ENCODE measurements at places on chromosomes 5 and 9. TPM values are rescaled to one million over a fixed set of nuclear protein-coding genes. Genes with fewer than 3 reads are reported as not detected.

The ZBED3 gene
- 9.8 TPM for polyA plus RNA-seq

The SIT1 gene
- 0.19 TPM for polyA plus RNA-seq

The STK10 gene
- polyA plus RNA-seq: 18.4 TPM

The PRLR gene
- polyA plus RNA-seq: 1.1 TPM

DNA sequence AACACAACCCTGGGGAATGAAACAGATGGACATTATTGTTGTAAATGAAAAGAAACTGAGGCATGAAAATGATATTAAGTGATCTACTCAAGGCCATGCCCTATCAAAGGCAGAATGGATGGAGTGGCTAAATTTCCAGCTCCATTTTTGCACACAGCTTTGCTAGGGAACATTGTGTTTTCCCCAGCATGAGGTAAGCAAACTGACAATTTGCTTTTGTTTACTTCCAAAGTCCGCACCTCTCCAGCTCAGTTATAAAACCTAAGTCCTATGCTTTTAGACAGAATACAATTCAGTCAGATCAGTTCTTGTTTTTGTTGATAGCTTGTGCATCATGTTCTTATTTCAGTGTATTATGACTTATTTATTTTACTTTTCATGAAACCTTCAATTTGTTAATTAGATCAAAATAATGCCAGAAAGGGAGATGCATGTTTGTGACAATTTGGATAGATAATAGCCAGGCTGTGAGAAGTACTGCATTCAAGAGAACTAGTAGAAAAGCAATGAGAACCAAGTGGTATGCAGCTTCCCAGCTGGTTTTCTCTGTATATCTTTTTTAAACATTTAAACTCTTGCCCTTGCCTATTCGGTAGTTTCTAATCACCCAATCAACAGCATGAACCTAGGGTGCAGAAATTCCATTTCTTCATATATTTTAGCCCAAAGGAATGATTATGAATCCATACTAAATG lies 380.8 kb downstream of the SPATA31D1 start:
- no peak for DNase-seq

DNA sequence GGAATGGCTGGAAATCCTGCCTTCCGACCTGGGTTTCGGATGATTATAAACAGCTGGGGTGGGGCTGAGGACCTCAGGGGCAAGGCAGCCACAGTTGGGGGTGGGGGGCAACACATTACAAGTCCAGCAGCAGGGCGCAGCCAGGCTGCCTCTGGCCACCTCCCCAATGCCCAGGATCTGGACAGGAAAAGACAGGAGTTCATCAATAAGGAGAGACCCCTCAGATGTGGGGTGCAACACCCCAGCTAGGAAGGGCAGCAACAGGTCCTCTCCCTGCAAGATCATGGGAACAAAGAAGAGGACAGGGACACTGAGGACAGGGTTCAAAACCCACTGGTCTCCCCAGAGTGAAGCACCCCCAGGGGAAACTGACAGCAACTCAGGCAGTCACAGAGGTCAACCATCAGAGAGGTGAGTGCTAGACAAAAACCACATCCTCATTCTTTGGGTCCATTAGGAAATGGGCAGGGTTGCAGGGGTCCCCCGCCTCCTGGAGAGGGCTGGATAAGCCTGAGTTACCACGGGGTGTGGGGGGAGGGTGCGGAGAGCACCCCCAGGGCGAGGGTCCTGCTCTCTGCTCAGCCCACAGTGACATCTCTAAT lies 33.5 kb downstream of the SEMA4D start:
- no peak for DNase-seq

- peak; percentile 19 for DNase-seq
Observed at GRCh38 chr5:24535646-24536045, 109.1 kb downstream of the CDH10 start.

GRCh38 chr9:113781896-113782295 lies 94.2 kb upstream of the ZNF618 start:
- DNase-seq: no peak

DNA sequence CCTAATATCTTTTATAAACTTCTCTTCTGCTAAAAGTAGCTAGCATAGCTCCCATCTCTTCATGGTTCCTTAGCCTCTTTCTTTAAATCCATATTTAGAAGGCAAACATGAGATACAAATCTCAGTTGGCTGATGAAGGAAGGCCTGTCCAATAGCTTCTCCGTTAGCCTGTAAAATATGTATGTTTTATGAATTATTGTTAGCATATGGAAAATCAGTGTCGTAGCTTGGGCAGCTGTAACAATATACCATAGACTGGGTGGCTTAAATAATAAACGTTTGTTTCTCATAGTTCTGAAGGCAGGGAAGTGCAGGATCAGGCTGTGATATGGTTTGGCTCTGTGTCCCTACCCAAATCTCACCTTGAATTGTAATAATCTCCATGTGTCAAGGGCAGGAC lies 63.8 kb downstream of the PBX3 start:
- DNase-seq: no peak

DNA sequence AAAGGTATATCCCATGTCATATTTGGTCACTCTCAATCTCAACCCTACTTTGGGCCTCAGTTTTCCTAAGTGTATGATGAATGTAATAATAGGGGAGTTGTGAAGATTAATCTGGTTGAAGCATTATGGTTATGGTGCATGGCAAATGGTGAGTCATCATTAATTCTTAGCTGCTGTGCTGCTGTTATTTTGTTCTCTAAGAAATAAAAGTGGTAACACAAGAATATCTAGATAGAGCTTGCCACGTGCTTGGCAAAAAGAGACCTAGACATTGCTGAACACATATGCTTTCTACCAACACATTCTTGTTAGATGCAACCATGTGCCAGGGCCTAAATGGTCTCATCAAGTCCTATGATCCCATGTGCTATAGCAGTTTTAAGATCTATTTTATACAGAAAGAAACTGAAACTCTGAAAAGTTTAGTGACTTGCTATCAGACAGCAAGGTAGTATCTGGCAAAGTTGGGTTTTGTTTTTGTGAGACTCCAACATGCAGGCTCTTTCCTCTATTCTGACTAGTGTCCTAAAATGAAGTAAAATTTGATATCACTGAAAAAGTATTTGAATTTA lies 699.9 kb upstream of the MEF2C start:
- DNase-seq: no peak

DNA sequence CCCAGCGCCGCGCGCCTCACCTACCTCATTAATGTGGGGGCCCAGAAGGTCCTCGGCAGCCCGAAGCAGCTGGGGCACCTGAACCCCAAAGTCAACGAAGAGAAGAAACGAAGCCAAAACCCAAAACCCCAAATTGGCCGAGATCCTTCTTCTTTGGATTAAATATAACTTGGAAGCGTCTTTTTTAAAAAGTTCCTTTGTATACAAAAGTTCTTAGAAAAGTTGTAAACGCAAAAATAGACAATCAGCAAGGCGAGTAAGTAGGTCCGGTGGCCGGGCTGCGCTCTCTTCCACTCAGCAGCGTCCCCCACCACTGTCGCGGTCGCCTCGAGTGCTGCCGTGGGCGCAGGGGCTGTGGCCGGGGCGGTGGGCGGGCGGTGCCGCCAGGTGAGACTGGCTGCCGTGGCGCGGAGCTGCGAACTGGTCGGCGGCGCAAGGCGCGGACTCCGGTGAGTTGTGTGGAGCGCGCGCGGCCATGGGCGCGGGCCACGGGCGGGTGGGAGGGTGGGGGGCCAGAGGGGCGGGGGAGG lies 360 bp downstream of the KLF4 start:
- DNase-seq: peak; percentile 90
